Fibroblast of pulmonary artery (primary cell): ENCODE measurements at places on chromosomes 16 and 17.

- DNase-seq: no peak
These were observed 839 bp downstream of the PLD2 start for GRCh38 chr17:4807605-4808377.

- DNase-seq: peak; percentile 89
These were observed 31.4 kb upstream of the CDC42EP4 start for GRCh38 chr17:73343168-73343634.

- peak; percentile 69 for DNase-seq
These were observed 264.2 kb downstream of the SEC14L1 start for GRCh38 chr17:77404812-77405581.

DNA sequence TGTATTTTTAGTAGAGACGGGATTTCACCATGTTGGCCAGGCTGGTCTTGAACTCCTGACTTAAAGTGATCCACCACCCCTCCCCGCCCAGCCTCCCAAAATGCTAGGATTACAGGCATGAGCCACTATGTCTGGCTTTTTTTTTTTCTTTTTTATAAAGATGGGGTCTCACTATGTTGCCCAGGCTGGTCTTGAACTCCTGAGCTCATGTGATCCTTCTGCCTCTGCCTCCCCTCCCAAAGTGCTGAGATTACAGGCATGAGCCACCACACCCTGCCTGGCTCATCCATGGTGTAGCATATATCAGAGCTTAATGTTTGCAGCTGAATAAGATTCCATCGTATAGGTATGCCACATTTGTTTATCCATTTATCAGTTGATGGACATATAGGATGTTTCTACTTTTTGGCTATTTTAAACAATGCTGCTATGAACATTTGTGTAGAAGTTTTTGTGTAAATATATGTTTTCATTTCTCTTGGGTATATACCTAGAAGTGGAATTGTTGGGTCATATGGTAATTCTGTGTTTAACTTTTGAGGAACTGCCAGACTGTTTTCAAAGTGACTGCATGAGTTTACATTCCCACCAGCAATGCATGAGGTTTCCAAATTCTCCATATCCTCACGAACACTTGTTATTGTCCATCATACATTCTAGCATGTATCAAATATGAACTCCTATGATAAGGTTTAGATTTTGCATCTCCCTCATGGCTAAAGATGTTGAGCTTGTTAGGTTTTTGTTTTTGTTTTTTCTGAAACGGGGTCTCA, 55.7 kb upstream of the HAS3 start:
- no peak for DNase-seq

DNA sequence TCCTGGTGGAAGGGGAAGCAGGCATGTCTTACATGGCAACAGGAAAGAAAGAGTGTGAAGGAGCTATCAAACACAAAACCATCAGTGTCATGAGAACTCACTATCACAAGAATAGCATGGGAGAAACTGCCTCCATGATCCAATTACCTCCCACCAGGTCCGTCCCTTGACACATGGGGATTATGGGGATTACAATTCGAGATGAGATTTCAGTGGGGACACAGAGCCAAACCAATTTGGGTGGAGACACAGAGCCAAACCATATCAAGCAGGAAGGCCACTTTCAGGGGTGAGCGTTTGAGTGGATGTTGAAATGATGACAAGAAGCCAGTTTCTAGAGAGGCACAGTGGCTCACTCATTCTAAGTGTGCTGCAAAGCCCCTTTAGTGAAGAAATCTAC, 143.8 kb downstream of the CPPED1 start:
- DNase-seq: no peak

DNA sequence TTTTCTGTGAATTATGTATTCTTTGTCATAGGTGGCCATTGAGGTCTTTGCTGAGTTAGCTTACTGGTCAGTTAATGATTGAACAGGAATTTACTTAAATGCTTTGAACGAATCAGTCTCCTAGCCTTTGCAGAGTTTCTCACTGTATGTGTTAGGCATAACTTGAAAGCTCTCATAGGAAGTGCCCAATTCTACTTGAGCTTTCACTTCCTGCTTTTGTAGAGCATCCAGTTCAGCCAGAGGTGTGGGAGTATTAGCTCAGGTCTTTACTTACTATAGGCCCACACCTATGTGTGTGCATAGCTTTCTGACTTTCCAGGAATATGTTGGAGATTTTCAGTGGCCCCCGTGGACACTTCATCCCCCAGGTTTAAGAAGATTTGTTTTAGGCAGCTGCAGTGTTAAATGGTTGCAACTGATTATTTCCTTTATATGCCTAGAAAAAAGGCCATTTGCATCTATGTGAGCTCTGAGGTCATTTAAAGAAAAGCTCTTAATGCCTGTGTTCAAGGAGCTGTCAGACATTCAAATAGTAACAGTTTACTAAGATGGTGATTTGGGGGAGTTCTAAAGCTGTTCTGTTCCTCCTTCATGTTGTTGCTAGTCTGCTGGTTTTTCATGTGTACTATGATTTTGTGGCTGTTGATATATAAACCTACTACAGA, 62.3 kb downstream of the PHKB start:
- DNase-seq: no peak

GRCh38 chr17:56424005-56424404, 169.5 kb upstream of the NOG start:
- no peak for DNase-seq

DNA sequence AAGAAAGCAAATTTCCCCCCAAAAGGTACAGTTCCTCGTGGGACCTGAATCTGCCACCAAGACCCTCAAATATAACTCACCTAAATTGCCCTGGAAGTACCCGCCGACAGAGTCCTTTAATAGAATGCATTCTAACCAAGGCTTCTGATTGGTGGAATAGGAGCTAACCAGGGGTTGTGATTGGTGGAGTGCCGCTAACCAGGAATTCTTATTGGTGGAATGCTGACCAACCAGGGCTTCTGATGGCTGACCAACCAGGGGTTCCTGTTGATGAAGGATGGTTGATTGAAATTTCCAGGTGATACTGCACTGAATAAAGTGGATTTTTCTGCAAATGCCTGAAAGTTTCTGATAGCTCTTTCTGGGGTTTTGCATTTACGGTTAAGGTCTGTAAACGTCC, 6.5 kb downstream of the TFAP4 start:
- DNase-seq: peak; percentile 28

DNA sequence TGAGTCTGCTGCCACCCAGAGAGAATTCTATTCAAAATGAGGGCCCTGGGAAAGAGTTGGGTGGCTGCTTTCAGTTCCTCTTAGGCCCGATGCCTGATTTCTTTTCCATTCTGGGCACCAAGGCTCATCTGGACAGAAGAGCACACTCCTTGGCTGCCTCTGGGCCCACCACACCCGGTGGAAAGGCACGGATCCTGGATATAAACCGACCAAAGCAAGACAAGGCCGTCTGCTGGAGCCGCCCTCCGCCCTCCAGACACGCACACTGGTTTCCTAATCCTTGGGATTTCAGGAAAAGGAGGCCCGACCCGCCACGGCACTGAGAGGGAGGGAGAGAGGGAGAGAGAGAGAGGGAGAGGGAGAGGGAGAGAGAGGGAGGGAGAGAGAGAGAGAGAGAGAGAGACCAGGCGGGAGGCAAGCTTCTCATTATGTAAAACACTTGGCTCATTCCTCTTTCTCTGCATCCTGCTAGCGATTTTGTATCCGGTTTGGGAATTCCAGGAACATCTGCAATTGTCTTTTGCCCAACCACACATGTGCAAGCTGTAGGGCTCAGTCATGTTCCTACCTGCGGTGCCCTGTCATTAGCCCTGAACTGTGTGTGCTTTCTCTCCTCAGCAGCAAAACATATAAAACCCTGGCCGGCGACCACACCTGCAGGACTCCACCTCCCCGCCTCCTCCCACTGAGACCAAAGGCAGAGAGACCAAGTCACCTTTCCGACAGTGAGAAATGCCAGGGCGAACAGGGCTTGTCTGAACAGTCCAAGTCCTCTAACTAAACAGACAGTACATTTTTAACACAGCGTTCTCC, 347.2 kb downstream of the SOX9 start:
- peak; percentile 70 for DNase-seq

- DNase-seq: no peak
These were observed 387.4 kb upstream of the ASIC2 start for GRCh38 chr17:33680472-33680871.

DNA sequence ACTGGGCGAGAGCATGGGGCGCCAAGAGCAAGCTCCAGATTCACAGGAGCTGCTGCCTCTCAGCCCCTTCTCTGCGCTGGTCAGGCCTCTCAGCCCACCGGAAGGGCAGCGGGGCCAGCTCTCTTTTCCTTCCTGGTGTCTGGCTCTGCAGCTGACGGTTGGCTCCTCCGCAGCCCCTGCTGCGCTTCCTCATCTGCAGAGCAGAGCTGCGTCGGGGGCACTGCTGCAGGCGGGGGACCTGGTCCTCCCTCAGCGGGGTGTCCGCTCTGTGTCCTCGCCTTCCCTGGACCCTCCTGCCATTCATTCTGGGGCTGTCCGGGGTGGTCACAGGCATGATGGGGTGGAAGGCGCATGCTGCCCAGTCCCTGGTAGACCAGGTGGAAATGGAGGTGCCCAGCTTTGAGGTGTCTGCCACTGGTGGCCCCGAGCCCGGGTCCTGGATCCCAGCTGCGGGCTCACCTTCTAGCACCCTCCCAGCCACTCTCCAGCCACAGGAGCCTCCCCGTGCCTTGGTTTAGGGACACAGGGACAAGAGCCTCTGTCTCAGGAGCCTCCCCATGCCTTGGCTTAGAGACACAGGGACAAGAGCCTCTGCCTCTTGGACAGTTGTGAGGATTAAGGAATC, 84.8 kb downstream of the IRF8 start:
- DNase-seq: no peak

GRCh38 chr16:87310610-87311009, 6.6 kb downstream of the C16orf95 start:
- DNase-seq: no peak

DNA sequence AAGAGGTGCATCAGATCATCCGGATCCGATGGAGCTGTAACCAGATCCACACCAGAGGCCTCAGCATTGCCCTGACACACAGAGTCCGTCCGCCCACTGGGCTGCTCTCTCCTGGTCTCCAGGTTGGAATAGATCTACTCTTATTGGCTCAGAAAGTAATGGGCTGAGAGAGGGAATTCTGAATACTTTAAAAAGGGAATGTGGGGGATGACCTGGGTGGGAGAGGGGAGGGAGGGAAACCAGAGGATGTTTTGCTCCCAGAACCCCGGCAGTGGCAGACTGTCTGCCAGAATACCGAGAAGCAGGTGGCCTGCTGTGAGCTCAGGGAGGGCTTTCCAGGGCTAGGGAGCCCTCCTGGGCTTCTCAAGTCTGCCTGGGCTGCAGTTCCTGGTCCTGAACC, 126.5 kb downstream of the ENGASE start:
- no peak for DNase-seq

DNA sequence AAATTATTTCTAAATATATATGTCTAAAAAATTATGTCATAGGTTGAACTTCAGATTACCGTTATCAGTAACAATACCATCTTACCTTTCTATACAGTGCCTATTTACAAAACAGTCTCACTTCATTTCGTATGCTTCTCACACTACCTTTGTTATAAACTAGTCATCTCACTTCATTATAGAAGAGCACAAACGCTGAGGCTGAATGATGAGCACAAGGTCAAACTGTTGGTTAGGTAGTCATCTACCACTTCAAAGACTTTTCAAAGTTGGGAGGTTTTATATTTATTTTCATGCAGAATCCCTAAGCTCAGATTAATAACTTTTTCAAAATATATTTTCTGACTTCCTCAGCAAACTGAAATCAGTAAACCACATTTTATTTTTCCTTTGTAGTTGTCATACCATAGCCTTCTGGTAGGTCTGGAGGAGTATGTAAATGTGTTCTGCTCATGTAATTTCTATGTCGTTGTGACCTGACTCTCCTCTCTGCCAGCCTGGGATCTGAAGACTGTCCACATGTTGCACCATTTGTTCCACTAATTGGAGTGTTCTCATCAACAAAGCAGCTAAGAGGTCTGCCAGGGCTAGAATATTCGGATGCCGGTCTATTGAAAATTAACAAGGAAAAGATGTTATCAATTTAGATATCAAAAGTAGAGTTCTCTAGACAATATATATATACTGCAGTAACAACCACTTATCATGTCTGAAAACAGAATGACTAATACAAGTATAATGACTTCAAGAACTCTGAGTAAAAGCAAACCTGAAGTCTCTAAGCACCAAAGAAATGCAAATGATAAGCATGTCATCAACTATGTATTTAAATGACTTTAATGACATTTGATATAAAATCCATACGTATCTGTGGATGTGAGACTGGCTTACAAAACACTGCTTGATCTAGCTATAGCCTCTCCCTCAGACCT, 73.9 kb downstream of the CEP95 start:
- DNase-seq: peak; percentile 18

DNA sequence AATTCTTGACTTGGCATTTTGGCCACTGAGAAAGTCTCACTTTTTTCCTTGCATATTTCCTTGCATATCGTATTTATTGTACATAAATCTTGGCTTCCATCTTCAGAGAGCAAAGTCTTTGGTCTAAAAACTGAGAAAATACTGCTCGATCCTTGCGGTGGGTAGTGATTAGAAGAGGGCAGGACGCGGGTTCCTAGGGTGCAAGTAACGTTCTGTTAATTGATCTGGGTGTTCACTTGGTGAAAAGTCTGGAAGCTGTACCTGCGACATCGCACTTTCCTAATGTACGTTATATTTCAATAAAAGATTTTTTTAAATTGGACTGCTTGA, 758 bp upstream of the UBALD2 start:
- no peak for DNase-seq

DNA sequence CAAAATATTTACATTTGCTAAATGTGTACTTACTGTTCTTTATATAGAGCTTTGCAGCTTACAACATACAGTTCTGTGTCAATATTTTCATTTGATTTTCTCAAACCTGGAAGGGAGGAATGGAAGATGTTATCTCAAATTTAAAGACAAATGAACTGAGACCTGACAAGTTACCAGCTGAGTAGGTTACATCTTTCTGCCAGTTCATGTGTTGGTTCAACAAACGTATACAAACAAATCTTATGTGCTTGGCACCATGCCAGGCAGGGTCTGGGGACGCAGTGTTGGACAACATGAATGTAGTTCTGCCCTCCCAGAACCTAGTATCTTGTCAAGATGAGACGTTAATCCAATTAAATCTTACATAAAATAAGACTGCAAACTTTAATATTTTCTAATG, 507.5 kb upstream of the HSBP1 start:
- DNase-seq: no peak

GRCh38 chr17:27531469-27531961, 75.3 kb downstream of the KSR1 start:
- no peak for DNase-seq

DNA sequence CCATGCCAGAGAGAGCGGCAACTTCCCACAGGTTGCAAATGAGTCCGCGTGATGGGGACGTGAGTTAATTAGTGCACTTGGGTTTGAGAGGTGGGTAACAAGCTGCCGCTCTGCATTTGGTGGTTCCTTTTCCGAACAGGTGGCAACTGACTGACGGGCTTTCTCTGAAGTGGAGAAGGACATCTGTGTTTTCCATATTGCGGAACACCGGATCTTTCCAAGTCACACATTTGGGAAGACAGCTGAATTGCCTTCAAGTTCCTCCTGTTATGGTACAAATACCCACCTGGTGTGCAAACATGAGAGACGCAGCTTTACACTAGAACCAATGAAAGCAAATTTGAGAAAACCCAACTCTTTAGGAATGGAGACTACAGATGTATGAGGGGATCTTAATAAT, 451.3 kb upstream of the ZFHX3 start:
- no peak for DNase-seq
